RCC 7860 (cell line): ENCODE measurements at places on chromosomes 12 and 14.
A peak's percentile ranks its signal among the peaks of the same experiment; 100 is the strongest.

DNA sequence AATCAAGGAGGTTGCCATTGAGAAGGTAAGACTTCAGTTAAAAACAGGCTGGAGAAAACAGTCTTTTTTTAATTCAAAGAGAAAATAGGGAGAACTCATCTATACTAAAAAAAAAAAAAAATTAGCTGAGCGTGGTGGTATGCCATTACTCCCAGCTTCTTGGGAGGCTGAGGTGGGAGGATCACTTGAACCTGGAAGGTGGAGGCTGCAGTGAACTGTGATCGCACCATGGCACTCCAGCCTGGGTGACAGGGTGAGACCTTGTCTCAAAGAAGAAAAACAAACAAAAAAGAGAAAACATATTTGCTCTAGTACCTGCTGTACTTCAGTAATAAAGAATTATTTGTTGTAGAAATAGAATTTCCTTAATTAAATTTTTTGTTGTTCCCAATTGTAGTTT lies 68.6 kb downstream of the DNAH10 start:
- no peak for DNase-seq

GRCh38 chr14:28754209-28754985 lies 12.2 kb upstream of the FOXG1 start:
- peak; percentile 6 for DNase-seq

GRCh38 chr12:100656141-100656540 lies 82.7 kb downstream of the GAS2L3 start:
- DNase-seq, result no peak

DNA sequence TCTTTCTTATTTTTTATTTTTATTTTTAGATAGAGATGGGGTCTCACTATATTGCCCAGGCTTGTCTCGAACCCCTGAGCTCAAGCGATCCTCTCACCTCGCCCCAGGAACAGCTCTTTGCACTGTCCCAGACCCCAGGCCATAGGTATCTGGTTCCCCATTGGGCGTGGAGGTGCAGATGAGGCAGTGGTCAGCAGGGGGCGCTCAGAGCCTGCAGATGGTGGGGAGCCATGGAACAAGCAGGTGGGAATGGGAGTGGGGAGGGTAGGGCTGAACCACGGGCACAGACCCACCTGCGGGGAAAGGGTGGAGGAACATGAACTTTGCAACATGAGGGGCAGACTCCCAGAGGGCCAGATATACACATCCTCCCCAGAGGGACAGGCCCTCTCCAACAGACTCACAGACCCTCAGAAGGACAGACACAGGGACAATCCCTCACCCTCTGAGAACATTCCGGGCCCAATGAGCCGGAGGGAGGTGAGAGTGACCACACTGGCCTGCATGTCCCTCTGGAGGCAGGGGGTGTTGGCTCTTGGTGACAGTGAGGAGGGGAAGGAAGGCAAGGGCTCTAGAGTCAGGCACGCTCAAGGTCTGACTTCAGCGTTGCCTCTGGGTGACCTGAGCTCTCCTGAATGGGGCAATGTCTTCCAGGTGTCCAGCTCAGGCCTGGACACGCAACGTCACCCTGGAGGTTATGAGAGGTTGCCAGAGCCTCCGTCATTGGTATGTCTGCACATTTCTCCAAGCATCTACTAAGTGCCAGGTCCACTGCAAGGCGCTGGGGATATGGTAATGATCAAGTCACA lies 34.9 kb downstream of the KRT80 start:
- DNase-seq, result peak; percentile 18

DNA sequence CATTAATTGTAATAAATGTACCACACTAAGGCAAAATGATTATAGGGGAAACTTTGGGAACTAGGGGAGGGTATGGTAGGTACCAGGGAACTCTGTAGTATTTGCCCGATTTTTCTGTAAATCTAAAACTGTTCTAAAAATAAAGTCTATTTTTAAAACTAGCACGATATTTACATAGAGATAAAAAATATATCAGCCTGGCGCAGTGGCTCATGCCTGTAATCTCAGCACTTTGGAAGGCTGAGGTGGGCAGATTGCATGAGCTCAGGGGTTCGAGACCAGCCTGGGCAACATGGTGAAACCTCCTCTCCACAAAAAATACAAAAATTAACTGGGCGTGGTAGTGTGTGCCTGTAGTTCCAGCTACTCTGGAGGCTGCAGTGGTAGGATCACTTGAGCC lies 32.4 kb downstream of the TMEM116 start:
- DNase-seq, result no peak

DNA sequence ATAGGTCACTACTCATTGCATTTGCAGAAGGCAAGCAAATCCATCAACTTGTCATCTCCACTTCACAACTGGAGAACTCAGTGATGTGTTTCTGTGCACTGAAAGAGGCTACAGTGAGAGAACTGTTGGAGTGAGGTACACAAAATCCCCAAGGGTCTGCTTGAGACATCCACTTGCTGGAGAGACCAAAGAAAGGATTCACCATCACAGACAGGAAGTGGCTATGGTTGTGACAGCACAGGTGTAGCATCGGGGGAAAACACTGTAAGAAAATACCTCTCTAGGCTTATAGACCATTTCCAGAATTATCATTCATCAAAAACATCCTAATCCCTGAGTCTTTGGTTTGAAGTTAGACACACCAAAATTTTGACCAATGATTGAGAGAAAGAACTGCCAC lies 201.3 kb upstream of the OR4E1 start:
- no peak for DNase-seq

DNA sequence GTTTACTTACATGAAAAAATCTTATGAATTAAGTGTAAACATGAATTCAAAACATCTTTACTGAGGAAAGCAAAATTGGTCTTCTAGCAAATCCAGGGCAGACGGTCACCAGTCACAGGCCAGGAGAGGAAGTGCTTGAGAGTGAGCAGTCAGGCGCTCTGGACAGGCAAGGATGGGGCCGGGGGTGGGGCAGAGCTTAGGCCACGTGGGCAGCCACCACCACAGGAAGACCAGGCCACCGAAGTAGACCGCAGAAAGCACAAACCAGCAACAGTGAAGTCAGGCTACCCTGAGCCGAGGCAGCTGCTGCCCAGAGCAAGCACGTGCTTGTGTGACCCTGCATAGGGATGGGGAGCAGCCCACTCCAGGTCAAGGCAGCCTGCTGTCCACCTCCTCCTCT lies 33.5 kb downstream of the SLC6A12 start:
- peak; percentile 86 for DNase-seq

DNA sequence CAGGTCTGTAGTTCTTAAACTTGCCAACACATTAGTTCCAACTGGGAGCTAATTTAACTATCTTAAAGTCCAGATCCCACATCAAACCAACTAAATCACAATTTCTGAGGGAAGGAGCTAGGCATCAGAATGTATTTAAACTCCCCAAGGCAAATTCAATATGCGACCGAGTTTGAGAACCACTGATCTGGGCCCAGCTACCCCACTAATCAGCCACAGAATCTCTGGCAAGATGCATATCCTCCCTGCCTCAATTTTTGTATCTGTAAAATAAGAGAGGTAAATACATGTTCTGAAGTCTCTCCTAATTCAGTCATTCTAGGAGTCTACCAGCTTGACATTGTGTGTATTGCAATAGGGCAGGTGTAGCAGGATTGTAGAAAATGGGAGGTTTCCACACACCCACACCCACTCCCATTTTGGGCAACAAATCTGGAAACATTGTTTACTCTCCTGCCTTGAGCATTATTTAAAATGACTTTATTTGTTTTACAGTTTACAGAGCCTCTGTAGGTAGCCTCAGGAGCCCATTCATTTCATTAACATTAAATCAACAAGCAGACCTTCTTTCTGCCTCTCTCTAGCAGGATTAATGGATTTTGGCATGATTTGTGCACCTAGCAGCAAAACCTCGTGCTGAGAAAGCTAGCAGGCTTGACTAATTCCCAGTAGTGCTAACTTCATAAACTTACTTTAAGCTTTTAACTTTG lies 15.6 kb downstream of the LGR5 start:
- DNase-seq, result no peak

GRCh38 chr14:100022772-100023451 lies 42.3 kb upstream of the EVL start:
- DNase-seq, result no peak

DNA sequence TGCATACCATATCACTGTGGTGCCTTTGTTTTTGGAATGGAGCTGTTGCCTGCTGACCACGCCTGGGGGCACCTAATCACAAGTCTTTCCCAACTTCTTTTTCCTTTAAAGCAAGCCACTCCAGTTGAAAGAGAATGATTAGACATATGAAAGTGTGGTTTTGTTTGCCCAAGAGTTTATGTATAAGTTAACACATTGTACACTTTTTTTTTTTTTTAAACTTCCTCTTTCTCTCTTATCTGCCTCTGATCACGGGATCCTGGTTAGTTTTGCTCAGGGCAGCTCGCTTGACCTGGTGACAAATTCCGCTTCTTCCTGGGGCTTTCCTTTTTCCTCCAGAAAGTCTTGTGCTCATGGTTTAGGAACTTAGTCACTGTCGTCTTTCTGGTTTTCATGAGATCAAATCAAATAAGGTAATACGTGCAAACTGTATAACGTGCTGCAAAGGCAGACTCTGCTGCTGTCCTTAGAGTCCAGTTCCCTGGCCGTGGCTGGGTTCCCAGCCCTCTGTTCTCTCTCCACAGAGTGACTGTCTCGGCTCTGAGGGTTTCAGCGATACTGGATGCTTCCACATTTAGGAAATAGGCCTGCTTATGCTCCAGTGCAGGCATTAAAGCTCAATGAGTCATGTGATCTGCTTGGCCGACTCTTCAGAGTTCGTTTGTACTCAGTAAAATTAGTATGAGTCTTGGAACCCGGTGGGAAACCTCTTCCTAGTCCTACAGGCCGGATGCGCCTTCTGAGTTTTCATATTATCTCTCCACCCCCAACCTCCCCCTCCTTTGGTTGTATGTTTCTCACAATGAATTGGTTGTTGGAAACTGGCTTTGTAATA lies 15.2 kb downstream of the RASSF3 start:
- DNase-seq, result peak; percentile 89

DNA sequence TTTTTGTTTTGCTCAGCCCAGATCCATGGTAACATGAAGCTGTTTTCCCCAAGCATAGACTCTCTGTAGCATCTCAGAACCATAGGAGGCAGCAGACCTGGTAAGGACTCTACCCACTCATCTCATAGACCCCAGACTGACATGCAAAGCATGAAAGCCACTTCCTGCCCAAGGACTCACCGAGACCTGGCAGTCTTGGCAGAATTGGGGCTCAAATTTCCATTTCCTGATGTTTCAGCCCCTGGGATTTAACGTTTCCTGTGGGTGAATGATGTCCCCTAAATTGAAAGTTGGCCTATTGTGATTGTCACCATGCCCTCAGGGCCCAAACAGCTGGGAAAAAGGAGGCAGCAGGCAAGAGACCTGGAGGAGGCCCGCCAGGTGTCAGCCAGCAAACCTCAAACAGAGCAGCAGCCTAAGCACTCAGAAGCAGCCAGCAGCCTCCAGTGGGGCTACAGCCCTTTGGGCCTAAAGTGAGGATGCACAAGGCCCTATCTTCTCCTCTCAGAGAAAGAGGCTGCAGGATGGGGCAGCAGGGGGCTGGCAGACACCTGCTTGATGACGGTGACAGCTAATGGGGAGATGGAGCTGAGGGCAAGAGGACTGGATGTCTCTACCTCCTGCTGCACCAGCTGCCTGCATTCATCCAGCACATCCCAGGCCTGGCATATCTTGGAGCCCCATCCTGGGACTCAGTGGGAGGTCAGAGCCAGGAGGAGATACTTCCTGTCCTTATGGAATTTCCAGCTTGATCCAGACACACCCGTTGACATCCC lies 8.5 kb downstream of the KRT85 start:
- no peak for DNase-seq

- DNase-seq, result no peak
These were observed 16.1 kb downstream of the PITPNM2 start for GRCh38 chr12:123134826-123135225.

DNA sequence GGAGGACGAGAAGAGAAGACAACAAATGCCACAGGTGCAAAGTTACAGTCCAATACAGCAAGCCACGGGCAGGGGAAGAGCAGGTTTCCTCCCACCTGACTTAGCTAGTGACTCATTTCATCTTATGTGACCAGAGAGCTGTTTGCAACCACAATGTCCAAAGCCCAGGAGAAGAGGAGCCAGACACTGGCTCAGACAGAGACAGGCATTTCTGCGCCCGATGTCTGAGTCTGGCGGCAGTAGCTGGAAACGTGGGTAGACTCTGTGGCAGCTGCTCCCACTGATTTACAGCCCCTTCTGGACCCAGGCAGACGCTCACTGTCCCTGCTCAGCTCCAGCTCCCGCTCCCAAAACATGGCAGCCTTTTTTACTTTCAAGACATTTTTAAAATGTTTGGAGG lies 60.0 kb downstream of the CHGA start:
- peak; percentile 10 for DNase-seq

DNA sequence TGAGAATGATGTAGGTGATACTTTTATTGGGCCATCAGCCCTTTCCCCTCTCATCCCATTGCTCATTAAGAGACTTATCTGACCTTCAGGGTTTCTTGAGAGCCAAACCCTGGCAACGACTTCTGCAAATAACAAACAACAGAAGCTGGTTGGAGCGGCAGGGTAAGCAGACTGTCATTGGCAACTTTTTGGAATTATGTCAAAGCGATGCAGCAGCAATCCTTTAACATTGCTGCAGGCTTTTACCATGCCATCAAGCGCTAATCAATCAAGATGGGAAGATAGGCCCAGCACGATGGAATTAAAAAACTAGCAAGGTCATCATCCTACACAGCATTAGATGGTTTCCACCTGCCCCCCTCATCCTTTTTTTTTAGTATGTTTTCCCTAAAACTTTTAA lies 406.1 kb upstream of the PDE3A start:
- DNase-seq, result no peak

DNA sequence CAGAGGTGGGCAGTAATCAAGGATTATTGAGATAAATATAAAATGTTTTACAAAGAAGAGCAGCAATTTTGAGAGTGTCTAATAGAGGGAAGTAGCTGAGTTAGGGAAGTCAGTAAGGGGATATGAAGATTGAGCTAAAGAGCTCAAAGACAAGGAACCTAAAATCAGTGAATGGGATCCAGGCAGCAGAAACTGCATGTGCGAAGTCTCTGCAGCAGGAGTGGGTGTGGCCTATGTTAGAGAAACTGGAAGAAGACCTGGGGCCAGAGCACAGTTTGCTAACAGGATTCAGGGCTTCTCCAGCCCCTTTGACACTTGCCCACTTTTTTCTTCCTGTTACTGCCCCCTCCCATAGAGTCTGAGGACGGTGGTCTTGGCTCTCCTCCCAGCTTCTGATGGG lies 36.3 kb upstream of the PLXNC1 start:
- DNase-seq, result no peak

GRCh38 chr14:103788086-103788485 lies 59.3 kb downstream of the PPP1R13B start:
- DNase-seq, result no peak

DNA sequence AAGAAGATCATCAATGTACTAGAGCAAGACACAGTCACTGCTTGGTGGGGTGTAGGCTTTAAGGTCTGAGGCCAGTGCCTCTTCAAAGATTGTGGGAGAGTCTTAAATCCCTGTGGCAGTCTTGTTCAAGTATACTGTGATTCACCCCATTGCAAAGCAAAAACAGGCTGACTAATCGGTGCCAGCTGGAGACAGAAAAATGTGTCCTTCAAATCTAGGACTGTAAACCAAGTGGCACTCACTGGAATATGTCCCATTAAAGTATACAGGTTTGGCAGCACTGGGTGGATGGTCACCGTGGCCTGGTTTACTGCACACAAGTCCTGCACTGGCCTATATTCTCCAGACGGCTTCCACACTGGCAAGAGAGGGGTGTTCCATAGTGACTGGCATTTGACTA lies 1315.3 kb downstream of the TMEM121 start:
- DNase-seq, result no peak
